A673 (cell line): ENCODE measurements at places on chromosomes 5 and 9. TPM values are rescaled to one million over a fixed set of nuclear protein-coding genes. Genes with fewer than 3 reads are reported as not detected.

PCDHGA8 gene
- total RNA-seq, result 2.2 and 2.6 TPM in 2 replicates

PDGFRB gene
- 25.9 and 58.3 TPM in 2 replicates for total RNA-seq

CARTPT gene
- not detected in 2 replicates for total RNA-seq

ARID3C gene
- total RNA-seq, result not detected in 2 replicates

KIF4B gene
- 0.77 and 0.79 TPM in 2 replicates for total RNA-seq

EMB gene
- 18.9 and 21.8 TPM in 2 replicates for total RNA-seq
